Karpas-422 (cell line): ENCODE measurements at places on chromosomes 5 and 9.

DNA sequence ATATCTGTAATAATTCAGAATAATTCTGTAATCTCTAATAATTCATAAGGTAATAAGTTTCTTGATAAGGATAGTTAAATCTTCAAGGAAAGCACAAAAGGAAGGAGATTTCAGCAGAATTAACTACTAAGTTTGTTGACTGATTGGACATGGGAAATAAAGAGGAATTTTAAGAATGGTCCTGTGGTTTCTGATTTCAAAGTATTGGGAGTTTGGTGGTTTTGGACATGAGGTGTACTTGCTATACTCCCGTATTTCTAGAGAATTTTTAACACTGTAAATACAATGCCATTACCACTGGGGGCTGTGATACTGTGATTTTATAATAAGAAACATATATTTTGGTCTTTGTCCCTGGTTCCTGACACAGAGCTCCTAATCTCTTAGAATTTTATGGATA is 123.9 kb downstream of the UNC13B start:
- DNase-seq: no peak

GRCh38 chr5:172659909-172660628 is 19.0 kb downstream of the NEURL1B start:
- DNase-seq: no peak

DNA sequence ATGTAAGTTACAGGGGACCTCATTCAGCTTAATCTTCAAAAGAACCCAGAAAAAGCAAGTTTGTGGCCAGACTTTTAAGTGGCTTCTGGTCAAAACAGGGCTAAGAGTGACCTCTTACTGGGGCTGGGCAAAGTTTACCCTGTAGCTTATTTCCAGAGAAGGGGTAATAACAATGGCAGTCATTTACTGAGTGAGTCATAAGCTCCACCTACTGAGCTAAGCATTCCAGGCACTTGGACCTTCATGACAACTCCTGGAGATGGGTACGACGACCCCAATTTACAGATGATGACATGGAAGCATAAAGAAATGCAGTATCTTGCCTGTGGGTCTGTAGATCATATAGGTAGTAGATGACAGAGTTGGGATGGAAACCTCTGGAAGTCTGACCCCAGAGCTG is 4.7 kb upstream of the GPR151 start:
- no peak for DNase-seq

GRCh38 chr5:142767178-142767577 is 3.0 kb upstream of the ARHGAP26 start:
- DNase-seq: no peak

DNA sequence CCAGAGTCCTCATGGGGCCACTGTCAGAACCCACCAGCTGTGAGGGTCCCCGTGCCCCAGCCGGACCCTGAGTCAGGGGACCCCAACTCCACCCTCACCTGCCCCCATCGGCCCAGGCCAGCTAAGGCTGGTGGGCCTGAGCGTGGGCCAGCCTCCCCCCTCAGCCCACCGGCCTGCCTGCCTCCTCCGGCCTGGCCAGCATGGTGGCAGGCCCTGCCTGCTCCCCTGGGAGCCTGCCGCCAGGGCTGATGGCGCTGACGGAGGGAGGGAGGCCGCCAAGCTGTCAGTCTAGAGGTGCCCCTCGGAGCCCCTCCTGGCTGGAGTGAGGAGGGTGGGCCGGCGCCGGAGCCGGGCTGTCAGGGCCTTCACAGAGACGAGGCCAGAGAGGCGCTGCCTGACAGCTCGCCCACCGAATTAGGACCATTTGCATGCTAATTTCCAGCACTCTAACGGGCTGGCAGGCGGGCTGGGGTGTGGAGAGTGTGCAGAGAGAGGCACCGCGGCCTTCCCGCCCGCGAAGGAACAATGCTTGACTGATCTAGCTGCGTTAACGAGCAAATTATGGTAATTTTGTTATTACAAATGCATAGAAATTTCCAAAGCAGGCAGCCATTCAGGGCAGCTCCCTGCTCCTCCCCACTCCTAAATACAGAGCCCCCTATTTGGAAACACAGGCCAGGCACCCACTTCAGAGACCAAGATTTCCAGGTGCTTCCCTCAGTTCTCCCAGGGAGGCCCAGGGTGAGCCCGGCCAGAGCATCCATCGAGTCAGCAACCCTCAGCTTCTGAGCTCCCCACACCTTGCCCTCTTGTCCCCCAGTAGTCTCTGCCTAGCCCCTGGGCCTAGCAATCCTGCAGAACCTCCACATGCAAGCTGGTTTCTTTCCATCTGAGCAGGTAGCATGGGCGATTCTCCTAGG is 169.3 kb downstream of the PAX5 start:
- no peak for DNase-seq

DNA sequence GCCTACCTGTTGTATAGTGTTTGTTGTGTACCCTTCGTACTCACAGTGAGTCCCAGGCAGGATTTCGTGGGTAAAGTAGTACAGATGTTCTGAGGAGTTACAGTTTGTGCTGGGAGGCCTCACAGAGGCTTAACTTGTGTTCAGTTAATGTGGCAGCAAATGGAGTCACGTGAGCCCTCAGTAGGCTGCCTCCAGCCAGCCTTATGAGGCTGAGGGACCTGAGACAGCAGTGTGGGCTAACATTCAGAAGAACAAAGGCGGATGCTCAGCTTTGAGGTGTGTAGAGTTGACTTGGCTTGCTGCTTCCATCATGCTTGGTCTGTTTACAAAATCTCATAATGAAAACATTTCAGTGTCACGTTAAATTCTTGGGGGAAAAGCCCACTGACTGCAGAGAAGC is 118.1 kb downstream of the TRIO start:
- DNase-seq: no peak

- no peak for DNase-seq
Observed at GRCh38 chr9:22175972-22176545, 167.0 kb upstream of the CDKN2B start.

DNA sequence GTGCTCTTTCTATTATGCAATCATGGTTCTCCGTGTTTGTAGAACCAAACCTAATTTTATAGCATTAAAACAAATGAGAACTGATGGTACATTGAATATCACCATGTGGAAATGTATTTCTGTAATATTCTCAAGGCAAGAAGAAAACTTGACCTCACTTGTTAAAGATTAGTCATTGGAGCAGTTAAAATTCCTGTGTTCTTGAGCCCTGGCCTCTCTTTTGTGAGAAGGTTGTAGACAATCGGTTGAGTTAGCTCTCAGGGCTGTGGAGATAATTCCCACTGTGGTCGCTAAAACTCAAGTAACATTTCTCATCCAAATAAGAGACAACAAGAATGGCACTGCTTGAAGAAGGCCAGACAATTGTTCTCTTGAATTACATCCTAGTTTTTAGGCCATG is 216.0 kb upstream of the KLF4 start:
- DNase-seq: no peak

- DNase-seq: no peak
Observed at GRCh38 chr5:97072696-97073095, 69.7 kb downstream of the LIX1 start.

DNA sequence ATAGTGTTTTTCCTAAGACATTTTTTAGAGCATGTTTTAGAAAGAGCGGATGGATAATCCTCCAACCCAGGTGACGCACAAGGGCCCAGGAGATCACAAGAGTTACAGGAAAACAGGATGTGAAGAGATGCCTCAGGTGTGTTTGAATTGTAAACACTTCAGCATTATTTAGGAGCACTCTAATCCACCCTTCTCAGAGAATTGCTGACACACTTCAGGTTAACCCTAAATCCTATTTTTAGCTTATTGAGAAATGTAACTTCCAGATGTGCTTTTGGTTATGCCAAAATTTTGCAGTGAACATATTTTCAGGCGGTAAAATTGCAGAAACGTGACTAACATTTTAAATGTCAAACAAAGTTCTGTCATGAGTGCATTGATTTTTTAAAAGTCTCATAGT is 755.4 kb upstream of the CTNND2 start:
- DNase-seq: no peak

GRCh38 chr5:52392321-52392720 is 395.4 kb upstream of the ITGA1 start:
- no peak for DNase-seq

DNA sequence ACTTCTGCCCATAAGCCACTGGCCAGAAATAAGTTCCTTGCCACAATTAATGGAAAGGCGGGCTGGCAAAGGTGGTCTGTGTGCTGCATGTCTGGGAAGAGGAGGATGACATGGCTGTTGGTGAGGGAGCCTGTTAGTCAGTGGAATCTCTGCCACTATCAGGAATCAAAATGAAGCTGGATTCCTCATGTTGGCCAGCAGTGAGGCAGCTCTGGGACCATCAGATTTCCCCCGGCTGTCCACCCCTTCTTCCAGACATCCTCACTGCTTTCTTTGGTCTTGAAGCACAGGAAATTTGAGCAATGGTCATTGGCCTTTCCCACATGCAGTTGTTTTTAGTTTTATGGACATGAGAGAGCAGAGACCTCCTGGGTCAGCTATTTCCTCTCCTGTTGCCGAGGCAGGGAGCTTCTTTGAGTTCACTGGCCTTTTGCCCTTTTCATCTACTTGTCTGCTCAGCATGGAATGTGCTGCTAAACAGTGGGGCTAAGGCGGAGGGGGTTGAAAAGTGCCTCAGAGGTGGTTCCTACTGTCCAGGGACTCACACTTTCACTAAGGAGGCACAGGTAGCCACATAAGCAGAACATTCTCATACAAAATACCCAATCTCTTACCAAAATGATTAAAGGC is 34.8 kb upstream of the NEURL1B start:
- DNase-seq: no peak

- no peak for DNase-seq
Observed at GRCh38 chr9:107727086-107727780, 237.7 kb upstream of the KLF4 start.

- no peak for DNase-seq
Observed at GRCh38 chr9:16516891-16517290, 353.6 kb downstream of the BNC2 start.

DNA sequence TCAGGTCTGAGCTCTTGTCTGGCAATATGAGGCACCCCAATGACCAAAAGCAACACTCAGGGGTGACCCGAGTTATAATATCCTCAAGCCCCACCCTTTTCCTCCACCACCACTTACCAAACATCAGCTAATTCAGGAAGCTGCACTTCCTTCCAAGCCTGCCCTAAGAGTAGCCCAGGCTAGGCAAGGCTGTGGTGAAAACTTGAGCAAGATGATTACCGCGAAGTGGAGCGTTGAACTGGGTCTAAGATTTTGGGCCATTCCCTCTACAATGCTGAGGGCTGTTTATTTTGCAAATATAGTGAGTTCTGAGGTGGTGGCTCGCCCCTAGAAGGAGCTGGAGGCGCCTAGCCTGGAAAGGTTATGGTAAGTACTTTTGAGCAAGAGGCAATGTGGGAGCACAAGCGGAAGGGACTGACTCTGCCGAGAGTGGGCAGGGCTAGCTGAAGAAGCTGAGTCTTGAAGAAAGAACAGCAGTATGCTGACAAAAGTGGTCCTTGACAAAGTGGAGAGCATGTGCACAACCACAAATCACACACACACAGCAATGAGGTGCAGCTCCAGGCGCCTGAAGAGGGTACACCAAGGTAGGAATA is at the start of gene HK3:
HK3 (minus strand) TSS at position 51 of the 596 bp plus-strand sequence. CDS start 3,187 bp downstream, outside the sequence.
- no peak for DNase-seq

GRCh38 chr5:36679221-36679989 is 73.0 kb downstream of the SLC1A3 start:
- no peak for DNase-seq

DNA sequence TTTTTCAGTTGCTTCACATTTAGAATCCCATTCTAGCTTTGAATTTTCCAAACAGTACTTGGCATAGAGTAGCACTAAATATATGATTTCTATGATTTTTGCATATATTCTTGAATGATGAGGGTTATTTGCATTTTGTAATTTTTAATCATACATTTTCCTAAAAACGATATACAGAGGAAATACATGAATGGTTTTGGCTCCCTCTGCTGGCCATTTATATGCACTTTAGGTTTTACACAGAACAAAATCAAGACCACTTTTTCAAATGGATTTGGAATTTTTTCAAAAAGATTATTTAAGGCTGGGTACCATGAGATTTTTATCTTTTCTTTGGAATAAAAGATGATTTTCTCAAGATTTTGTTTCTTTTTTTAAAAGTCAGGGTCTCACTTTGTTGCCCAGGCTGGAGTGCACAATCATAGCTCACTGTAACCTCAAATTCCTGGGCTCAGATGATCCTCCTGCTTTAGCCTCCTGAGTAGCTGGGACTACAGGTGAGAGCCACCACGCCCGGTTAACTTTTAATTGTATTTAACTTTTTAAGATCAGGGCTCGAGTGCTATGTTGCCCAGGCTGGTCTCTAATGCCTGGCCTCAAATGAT is 16.7 kb upstream of the COMMD10 start:
- DNase-seq: peak; percentile 91

- DNase-seq: no peak
Observed at GRCh38 chr5:89756955-89757354, 652.6 kb downstream of the CETN3 start.

DNA sequence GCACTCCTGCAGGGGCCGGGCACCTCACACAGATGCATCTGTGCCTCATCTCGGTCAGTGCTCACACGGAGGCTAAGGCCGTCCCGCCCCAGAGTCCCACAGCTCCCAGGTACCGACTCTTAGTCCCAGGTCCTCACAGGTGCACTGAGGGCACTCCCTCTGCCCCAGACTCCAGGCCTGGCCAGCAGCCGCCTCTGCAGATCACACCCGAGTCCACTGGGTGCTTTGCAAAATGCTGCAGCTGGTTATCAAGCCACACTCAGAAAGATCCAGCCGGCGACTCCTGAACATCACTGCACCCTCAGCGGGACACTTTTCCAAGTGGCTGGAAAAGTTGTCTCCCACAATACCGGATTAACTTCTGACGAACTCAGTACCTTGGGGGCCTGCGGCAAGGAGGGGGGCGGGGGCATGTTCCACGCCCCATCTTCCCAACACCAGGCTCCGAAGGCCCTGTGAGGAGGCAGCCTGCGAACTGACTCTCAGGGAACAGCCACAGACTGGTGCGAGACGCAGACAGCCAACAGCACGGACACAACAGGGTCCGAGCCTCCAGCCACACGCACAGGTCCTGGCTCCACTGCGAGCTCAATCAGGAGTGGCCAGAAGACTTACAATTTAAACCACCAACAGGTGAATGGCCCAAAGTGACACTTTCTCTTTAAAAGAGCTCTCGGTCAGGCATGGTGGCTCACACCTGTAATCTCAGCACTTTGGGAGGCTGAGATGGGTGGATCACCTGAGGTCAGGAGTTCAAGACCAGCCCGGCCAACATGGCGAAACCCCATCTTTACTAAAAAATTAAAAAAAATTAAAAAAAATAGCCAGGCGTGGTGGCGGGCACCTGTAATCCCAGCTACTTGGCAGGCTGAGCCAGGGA is 4.0 kb downstream of the BRD3 start:
- DNase-seq: no peak

DNA sequence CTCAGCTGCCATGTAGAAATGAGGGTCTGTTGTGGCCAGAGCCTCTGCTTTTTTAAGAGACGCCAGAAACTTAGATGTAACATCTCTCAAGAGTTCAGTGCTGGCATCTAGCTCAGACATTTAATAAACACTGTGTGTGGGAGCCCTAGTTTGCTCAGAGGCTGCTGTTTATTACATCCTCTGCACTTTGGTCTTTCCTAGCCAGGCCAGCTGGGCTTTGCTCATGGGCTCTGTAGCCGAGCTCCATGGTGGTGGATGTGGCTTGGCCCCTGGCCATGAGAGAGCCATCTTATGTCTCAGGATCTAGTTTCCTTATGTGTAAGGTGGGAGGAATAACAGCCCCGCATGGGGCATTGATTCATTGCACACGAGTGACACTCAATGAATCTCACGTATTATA is 30.0 kb downstream of the ARHGEF37 start:
- DNase-seq: no peak
